ENCODE measurements at places on chromosomes 12 and 14.

DNA sequence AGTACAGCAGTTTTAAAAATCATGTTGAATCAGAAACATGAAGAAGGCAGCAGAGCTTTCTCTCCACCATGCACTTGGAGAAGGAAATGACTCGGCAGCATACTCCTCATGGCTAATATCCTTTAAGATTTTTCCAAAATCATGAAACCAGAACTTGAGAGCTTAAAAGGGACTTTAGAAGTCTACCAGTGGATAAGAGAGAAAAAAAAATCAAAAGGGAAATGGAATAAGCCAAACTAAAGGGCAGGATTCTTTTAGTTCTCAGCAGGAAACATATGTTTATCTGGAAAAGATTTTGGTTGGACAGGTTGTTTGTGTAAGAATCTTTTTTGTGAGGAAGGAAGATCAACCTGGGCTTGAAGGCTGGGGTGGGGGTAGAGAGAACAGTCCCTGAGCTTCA lies 111.8 kb downstream of the PRKCH start:
- no peak for DNase-seq

- DNase-seq: no peak
These were observed 73.2 kb downstream of the RIMBP2 start for GRCh38 chr12:130642856-130643255.

DNA sequence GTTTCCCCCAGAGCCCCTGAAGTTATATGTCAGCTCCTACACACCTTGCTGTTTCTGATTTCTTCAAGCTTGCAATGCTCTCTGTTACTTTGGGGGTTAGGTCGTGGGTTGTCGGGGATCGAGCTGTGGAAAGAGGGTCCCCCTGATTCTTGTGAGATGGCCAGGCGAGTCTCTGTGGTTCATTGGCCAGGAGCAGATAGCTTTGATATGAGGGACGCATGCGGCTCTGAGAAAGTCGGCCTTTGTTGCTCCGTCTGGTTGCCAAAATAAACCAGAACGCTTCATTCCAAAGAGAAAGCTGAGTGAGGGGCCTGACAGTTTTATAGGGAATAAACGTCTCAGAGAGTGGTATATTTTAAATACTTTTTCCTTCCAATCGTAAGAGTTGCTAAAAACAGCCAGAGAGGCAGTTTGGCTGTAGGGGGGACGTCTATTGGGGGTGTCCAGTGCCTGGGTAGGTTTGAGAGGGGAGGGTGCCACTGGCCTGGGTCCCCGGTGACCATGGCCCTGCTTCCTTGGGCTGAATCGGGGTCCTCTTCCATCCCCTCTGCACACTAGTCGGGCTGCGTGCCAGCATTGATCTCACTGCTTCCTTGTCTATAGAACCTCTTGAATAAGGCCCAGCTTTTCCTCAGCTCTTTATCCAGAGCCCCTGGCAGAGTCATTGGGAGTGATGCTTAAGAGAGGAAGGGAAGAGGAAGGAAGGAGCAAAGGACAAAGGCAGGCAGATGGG lies 18.9 kb downstream of the CCND2 start:
- no peak for DNase-seq

- DNase-seq: no peak
These were observed 50.9 kb downstream of the AP5M1 start for GRCh38 chr14:57319636-57320192.

DNA sequence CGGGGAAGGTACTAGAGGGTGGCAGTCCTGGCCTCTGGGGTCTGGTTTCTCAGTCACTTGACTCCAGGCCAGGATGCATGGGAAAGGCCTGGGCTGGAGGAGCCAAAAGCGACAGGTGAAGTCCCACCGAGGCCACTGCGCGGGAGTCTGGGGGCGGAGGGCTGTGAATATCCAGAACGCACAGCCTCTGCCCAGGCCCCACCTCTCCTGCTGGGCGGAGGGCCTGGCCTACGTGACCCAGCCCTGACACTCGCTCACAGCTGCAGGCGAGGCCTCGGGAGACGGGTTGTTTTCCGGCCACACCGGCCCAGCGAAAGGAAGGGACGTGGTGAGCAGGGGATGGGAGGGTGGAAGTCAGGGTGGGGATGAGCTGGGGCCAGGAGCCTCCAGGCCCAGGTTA lies 91.2 kb downstream of the RFLNA start:
- DNase-seq: no peak

DNA sequence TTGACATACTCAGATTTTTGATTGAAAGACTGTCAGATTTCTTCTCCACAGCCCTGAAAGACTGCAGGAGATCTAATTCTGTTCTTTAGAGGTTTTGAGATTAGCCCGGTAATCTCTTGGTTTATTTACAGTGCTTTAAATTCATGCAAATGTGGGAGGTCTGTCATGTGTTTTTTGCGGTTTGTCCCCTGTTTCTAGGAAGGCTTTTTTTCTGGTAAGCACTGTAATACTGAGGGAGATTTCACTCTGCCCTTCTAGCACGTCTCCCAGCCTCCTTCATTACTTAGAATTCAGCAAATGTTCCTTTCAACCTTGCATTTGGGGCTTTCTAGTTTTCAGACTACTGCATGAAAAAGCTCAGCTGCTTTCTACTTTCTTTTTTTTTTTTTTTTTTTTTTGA lies 31.1 kb downstream of the GPHN start:
- peak; percentile 6 for DNase-seq

DNA sequence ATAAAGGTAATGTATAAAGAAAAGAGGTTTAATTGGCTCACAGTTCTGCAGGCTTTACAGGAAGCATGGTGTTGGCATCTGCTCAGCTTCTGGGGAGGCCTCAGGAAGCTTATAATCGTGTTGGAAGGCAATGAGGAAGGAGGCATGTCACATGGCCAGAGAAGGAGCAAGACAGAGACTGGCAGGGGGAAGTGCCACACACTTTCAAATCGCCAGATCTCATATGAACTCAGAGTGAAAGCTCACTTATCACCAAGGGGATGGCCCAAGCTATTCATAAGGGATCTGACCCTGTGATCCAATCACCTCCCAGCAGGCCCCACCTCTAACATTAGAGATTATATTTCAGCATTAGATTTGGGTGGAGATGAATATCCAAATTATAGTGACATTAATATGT lies 26.3 kb downstream of the LDHB start:
- no peak for DNase-seq

- DNase-seq: peak; percentile 13
These were observed 5.4 kb upstream of the DCP1B start for GRCh38 chr12:2009623-2010022.

GRCh38 chr12:121446750-121447149 lies 46.8 kb downstream of the RNF34 start:
- no peak for DNase-seq

DNA sequence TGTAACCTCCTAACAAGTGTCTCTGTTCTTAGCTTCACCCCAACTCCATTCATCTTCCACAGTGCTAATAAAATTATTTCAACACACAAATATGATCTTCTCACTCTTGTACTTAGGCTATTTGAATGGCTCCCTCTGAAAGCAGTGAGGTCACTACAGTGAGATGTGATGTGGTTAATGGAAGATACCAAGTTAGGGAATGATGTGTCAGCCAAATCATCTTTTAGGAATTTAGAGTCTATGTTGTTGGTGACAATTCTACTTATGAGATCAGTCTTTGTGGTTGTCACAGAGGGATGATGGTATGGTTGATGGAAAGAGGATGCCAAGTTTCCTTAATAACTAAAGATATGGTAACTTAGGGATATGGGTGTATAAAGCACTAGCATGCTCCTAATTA lies 57.6 kb downstream of the POLR3B start:
- no peak for DNase-seq

DNA sequence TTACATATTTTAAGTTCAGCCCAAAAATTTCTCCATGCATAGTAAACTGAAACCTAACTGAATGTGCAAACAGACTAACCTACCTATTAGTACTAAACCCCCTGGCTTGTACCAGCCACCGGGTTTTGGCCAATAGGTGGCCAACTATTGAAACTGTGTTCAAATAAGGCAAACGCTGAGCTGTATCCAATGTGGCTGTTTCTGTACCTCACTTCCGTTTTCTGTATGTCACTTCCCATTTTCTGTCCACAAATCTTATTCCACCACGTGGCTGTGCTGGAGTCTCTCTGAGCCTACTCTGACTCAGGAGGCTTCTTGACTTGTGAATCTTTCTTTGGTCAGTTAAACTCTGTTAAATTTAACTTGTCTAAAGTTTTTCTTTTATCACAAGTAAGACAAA lies 6.0 kb upstream of the FBXO34 start:
- no peak for DNase-seq

DNA sequence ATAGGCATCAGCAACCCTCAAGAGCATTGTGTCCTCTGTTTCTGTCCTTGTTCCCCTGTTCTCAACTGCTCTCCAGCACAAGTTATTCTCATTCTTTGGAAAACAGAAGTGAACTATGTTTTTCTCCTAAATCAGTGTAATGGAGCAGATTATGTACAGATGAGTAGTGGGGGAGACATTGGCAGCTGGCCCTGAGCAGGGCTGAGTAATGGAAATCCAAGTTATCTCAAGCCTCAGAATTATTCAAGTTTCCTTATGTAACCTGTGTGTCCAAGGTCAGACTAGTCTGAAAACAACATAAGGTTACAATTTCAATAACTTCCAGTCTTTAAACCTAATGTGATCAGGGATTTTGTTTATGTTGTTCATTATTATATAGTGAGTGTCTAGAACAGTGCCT lies 116.1 kb upstream of the FUT8 start:
- DNase-seq: no peak

DNA sequence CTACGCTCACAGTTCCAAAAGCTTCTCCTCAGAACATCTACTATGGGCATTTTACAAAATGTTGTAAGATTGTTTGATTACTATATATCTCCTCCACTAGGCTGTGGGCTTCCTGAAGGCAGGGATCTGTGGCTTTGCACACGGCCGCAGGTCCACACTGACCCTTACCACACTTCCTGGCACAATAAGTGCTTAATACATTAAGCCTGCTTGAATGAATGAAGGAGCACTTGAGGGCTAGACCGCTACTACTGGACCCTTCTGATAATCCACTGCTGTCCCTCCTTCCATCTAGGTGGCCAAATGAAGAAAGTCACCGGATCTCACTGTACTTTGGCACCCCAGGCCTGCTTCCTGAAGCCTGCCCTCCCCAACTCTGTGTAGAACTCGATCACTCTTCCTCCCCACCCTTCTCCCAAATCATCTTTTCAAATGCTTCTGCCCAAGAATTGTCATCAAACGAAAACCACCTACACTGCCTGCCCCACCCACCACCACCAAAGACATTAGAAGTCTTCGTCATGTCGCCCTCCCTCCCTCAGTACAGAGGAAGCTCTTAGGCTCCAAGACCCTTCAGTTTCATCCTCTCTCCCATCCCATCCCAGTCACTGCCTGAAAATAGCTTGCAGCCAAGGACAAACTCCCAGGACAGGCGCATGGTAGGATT lies 596 bp upstream of the ZBTB39 start:
- DNase-seq: peak; percentile 26

DNA sequence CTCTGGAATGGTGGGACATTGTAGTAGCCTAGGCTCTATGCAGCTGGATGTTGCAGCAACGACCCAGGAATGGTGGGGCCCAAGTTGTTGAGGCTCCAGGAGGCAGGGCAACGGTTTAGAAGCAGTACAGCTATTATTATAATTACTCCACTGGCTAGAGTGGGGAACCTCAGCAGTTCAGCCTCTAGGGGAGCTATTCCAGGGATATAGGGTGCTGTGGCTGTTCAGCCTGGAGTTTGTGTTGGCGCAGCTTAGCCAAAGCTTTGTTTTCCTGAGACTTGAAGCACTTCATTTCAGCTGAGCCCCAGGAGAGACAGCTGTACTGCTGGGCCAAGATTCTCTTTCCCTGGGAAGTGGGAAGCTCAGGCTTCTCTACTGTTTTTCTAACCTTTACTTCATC lies 1023.0 kb upstream of the ATXN7L3B start:
- no peak for DNase-seq

DNA sequence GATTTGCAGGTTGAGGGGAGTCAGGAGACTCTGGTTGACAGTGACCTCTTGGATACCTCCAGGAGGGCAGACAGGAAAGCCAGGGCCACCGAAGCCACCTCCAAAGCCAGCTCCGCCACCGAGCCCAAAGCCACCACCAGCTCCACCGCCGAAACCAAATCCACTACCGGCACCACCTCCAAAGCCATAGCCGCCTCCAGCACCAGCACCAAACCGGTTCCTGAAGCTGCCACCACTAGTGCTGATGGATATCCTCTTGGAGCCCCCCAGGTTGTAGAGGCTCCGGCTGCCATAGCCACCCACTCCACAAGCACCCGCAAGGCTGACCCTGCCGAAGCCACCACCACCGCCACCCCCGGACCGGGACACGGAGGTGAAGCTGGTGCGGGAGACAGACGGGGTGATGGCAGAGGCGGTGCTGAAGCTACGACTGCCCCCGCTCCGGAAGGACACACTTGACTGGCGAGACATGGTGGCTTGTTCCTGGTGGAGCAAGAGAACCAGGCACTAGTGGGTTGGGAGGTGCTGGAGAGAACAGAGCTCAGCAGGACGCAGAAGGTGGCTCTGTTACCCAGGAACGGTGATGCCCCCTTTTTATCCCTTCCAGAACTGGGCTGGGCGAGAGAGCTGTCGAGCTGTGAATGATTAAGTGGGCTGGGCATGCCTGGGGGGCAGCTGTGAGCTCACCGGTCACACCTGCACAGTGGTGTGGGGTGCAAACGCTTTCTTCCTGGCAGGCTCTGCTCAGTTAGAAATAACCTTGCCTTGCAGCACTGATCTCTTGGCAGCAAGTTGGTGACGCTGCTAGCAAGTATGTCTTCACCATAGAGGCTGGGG lies at the start of gene KRT5:
Gene KRT5, minus strand, starts transcription at position 569 of the 837 bp plus-strand sequence. Its CDS starts 98 bp downstream, at position 471.
- DNase-seq: no peak

- no peak for DNase-seq
These were observed 6.5 kb downstream of the HAL start for GRCh38 chr12:95989504-95990123.

All from CD4-positive, alpha-beta T cell treated with Interleukin-10 for 1 hour (primary cell).